ENCODE measurements at places on chromosomes 16 and 17.

GRCh38 chr17:56773124-56773523 lies 60.6 kb downstream of the C17orf67 start:
- no peak for DNase-seq

DNA sequence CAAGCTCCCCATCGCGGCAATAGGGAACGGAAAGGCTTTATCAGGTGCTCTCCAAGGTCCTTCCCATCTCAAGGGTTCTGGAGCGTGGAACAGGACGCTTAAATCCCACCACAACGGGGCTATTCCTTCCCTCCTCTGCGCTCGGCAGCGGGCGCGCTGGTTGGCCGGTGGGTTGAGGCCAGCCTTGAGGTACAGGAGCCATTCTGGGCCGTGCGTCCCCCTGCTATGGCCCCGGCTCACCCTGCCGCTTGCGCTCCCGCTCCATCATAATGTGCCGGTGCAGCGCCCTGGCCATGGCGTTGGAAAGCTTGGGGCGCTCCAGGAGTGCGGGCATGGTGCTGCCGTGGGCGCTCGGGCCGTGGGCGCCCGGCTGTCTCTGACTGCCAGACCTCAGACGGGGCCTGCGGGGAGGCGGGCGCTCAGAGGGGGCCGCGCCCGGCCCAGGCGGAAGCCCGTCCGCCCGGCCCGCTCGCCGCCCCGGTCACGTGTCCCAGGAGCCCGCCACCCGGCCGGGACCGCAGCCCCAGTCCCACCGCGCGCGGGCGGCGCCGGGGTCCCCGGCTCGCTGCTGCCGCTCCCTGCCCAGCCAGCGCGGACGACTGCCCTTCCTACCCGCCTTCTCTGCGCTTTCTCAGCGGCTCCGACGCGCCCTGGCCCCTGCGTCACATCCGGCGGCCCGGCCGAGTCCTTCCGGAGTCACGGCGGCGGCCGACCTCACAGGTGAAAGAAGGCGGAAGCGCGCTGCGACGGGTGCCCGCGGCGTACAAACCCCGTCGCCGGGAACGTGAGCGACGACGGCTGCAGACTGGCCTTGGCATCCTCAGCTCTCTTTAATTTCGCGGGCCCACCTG lies at the start of gene GPS2:
TSS of gene GPS2 (minus strand) at position 642 of the 851 bp plus-strand sequence. CDS start at position 334, 308 bp downstream.
- peak; percentile 93 for DNase-seq

GRCh38 chr16:68492543-68493411 lies 44.5 kb upstream of the SMPD3 start:
- DNase-seq, result no peak

- DNase-seq, result no peak
These were observed 61.5 kb downstream of the HELZ start for GRCh38 chr17:67183531-67183930.

DNA sequence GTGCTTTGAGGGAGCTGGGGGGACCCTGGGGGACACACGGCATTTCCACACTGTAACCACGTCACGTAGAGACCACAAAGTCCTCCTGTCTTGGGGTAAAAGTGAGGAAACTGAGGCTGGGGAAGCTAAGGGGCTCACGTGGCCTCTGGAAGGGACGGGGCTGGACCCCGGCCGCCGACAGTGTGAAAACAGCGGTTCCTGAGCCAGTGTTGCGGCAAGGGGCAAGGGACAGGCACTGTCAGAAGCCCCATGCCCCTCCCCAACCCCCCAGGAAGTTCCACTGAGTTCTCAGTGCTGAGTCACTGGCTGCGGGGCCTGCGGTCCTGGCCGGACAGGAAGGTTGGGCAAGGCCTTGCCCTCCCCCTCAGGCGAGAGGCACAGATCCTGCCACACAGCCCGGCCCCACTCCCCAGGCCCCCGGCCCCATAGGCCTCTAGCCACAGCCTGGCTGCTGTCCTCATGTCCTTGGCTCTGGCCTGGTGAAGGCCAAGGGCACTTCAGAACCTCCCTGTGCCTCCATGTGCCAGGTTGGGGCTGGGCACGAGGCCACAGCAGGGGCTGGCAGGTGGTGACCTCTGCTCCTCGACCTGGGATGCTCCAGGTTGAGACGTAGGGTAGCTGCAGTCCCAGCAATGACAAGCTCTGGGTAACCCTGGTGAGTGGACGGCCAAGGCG lies 5.0 kb upstream of the CCDC57 start:
- no peak for DNase-seq

GRCh38 chr16:78976212-78976611 lies 624.3 kb downstream of the MAF start:
- DNase-seq, result no peak
